ENCODE measurements at places on chromosomes 4 and X.

DNA sequence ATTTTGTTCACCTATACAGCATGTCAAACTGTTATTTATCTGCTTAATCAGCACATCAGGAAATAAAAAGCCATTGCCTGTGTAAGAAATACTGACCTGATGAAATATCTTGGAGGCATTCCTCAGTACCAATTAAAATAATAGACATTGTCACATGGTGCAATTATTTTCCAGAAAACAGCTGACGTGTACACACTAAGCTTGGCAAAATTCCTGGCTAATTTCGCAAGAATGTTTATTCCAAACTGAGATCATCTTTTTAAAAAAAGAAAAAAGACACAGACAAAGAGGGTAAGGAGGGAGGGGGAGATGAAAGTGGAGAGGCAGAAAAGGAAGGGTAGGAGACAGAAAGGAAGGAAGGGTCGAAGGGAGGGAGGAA is 61.9 kb upstream of the NFKB1 start:
- DNase-seq, result peak; percentile 89

- DNase-seq, result no peak
Measured at GRCh38 chr4:86243750-86244149, 116.1 kb downstream of the MAPK10 start.

- DNase-seq, result peak; percentile 70
Measured at GRCh38 chrX:103464774-103465117, 54.5 kb downstream of the RAB40A start.

DNA sequence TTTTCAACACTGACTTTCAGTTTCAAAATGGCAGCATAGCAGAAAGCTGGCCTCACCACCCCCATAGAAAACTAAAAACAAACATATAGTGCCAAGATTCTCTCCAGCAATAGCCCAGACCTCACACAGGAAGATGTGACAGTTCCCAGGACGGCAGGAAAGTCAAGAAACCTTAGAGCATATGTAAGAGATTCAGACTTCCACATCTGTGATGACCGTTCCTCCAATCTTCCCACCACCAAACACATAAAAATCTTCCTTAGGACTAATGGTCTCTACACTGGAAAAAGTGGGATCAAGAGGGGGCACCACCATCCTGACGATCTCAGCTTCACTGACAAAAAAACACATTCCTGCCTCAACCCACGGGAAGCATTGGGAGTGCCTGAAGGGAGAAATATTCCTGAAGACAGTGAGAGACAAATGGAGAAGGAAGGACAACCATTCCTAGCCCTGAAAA is 134.1 kb upstream of the CPXCR1 start:
- no peak for DNase-seq

GRCh38 chrX:34813618-34814017 is 129.0 kb upstream of the FAM47B start:
- no peak for DNase-seq

GRCh38 chrX:31223817-31224216 is 152.0 kb upstream of the FTHL17 start:
- DNase-seq, result peak; percentile 65

DNA sequence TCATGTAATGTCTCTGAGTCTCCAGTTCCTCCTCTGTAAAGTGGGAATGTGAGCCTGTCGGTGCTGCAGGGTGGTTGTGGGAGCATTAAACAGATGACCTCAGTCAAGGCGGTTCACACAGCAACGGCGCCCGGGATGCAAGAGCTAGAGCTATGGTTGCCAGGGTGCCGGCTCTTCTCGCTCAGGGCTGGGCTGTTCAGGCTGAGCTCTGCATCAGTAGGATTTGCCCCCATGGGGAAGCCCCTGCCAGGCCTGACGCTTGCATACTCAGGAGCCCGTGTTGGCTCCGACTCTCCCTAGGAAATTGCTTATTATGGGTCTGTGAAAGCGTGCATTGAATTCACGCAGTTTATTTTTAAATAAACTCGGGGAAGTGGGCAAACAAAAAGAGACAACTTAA is 67.3 kb downstream of the PSAPL1 start:
- DNase-seq, result no peak

- DNase-seq, result no peak
Measured at GRCh38 chr4:118277243-118277642, 75.6 kb downstream of the PRSS12 start.

DNA sequence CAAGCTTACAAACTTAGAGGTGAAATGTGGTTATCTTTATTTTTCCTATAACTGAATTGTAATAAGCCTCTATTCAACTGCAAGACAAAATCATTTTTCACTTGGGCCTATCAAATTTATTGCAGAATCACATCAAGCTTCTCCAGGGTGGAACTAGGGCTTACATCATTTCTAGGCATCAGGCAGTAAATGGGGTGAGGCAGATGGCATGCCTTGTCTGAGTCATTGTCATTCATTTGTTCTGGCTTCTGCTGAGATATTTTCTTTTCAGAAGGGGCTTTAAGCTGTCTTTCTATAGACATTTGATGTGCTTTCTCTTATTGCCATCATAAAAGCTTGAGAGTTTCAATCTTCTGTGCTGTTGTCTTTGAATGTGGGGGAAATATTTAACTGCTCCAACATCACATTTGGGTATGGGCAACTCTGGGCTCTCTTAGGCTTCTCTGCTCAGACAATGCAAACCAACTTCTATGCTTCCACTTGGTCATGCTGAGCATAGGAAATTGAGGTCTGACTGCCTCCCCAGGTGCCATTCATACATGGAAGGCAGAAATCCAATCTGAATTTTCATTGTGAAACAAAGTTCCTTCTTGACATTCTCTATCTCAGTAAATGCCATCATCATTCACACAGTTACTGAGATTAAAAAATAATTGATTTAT is 225.8 kb upstream of the GIMD1 start:
- no peak for DNase-seq

DNA sequence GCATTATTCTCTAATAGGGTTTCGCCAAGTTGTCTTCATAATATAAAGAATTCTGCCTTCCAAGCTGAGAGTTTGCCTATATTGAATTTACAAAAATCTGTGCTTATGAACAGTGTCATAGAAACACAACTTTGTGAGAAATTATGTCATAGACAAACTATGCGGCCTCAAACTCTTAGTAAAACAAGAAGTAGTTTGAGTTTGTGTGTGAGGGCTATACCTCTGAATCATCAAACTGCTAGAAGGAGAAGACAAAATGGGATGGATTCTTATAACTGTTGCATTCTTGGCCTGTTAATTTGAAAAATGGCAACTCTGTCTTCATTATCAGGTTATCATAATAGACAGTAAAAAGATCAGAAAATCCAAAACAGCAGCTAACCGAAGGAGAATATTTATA is 46.1 kb upstream of the NAP1L5 start:
- DNase-seq, result peak; percentile 83

DNA sequence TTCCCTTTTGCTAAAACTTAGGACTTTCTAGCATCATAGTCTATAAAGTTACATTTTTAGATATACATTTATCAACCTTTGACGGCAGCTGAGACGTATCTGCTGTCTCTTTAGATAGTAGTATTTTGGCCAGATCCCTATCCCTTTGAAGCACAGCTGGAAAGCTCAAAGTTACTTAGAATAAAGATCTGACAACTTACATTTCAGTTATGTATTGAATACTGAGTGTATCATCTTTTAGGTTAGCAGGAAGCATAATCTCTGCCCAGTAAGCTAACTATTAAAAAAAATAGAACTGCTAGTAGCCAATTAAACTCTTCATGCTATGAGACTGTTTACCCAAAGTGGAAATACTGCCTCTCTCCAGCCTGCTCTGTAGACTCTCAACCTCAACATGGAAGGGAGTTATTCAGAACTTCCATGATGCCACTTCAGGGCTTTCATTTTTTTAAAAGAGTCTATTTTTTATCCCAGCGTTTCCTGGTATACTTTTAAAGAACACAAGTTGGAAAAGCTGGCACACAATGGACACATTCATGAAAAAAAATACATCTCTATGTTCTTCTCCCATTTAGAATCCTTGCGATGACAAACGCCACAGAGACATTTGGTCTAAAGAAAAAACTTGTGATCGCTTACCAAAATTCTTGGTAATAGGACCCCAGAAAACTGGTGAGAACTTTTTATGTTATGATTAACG is 126.3 kb downstream of the PRSS12 start:
- no peak for DNase-seq

DNA sequence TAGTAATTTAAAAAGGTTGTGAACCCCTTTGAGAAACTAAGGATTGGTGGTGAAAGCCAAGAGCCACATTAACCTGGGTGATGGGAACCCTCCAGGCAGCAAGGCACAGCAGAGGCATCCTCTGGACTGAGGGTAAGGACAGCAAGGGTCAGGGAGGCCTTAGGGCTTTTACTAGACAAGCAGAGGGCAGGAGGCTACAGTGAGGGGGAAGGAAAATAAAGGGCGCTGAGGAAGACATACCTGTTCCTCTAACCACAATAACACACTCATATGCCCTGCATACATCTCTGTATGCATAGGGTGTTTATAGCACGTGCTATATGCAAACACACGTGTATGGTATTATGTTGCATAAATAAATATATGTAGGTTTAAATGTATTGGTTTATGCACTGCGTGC is 18.7 kb downstream of the GPM6B start:
- no peak for DNase-seq

DNA sequence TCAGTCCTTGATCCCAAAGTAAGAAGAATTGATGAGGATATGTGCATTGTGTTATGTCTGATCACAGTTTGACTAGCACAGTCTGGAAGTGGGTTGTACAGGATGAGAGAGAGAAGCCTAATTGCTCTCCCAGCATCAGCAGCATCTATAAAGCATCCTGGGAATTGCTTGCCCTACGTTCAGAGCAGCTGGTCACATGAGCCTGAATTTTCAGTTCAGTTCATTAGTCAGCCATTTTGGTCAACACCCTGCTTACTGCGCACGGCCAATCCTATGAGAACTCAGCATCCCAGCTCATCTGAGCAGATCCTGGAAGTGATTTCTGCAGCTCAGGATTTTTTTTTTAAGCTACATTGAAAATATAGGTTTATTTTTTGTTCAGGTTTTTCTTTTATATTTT is at the start of gene RUFY3:
RUFY3 (plus strand) TSS at position 218 of the 400 bp plus-strand sequence. CDS start 610 bp downstream, outside the sequence.
- DNase-seq, result peak; percentile 94

DNA sequence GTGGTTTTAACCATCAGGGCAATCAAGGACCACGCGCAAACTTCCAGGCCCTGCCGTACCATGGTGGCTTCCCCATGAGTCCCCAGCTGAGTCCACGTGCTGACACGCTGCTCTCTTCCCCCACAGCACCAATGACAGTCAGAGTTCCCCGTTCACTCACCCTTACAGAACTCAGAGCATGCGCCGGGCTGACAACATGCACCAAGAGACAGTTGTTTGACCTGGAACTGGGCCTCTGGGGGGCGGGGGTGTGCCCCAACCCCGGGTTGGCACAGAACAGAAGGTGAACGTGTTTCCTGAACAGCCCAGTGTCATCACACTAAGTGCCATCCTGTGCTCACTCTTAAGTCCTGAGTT is 29.4 kb downstream of the IRF2 start:
- no peak for DNase-seq

GRCh38 chr4:2087170-2087569 is 28.0 kb downstream of the NAT8L start:
- no peak for DNase-seq

DNA sequence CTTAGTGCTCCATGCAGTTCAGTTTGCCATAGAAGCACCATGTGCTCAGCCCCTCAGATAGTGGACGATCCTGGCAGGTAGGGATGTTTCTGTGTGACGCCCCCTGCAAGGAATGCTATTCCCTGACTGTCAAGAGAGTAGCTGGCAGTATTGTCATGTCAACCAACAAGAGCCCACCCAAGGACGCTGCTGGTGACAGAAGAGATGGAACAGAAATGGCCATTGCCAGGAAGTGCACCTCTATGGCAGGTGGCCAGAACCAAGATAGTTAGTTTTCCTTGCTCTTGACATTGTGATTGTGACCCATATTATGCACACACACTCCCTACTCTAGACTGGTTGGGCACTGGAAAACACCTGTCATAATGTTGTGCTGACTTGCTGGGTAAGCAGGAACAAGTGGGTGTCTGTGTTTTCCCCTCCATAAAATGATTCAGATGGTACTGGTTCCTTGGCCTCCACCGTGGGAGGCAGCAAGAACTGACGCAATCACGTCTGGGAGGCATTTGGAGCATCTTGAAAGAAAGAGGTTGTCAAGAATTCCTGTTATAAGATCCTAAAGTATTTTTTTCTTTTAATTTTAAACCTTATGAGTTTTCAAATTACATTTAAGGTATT is 507.9 kb downstream of the MID1IP1 start:
- DNase-seq, result peak; percentile 32

GRCh38 chr4:110088670-110089069 is 109.7 kb downstream of the ELOVL6 start:
- peak; percentile 69 for DNase-seq

GRCh38 chrX:27619975-27620374 is 29.8 kb downstream of the DCAF8L2 start:
- peak; percentile 17 for DNase-seq

GRCh38 chrX:68940601-68941000 is 111.8 kb downstream of the EFNB1 start:
- peak; percentile 35 for DNase-seq

Data from fibroblast of upper back skin (primary cell).